Peyer's patch (tissue), 4 donors: ENCODE measurements at places on chromosomes 4 and X. TPM values are rescaled to one million over a fixed set of nuclear protein-coding genes. Genes with fewer than 3 reads are reported as not detected.

GRCh38 chr4:188904617-188905016 is 765.4 kb downstream of the TRIML1 start:
- H3K4me1 ChIP-seq = no peaks in the 10 kb centered on the region
- no peaks in the 10 kb centered on the region for H3K27me3 ChIP-seq
- H3K36me3 ChIP-seq = no peaks in the 10 kb centered on the region
- no peak for DNase-seq
- no peak overlapping the region for H3K4me3 ChIP-seq

- no peaks in the 10 kb centered on the region for H3K36me3 ChIP-seq
- H3K27me3 ChIP-seq = no peaks in the 10 kb centered on the region
- H3K27ac ChIP-seq = no peak overlapping the region
- no peak for DNase-seq
Observed at GRCh38 chr4:8181844-8182243, 17.2 kb upstream of the SH3TC1 start.

- H3K27ac ChIP-seq = no peak overlapping the region
- no peak for DNase-seq
- H3K27me3 ChIP-seq = no peaks in the 10 kb centered on the region
- H3K4me3 ChIP-seq = no peak overlapping the region
- H3K4me1 ChIP-seq = no peaks in the 10 kb centered on the region
- H3K36me3 ChIP-seq = no peaks in the 10 kb centered on the region
Observed at GRCh38 chr4:140679576-140679975, 76.6 kb downstream of the TBC1D9 start.

DNA sequence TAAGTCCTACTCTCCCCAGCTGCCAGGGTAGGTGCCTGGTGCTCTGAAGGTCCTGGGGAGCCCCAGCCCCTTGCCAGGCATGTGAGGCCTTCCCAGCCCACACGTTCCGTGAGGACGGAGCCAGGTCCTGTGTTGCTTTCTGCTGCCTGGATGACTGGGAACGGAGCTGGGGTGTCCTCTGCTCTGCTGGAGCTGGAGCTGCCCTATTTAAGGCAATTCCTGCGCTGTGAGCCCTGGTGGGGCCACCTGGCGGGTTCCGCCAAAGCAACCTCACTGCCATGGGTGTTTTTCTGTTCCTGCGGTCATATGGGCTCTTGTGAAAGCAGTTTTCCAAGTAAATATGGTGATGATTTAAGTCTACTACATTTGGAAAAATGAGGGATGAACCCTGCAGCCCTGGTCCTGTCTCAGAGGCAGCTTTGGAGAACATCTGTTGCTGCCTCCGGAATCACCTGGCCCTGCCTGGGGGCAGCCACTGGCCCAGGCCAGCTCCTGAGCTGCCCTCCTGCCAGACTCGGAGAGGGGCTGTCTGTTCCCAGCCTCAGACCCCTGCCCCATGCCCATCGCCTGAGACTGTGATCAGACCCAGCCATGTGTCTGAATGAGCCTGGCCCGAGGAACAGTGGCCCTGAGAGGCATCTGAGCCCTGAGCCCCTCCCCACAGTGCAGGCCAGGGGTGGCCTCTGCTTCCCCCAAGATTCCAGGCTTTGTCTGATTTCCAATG is 33.2 kb downstream of the FGFRL1 start:
- no peaks in the 10 kb centered on the region for H3K4me1 ChIP-seq
- no peak overlapping the region for H3K27ac ChIP-seq
- H3K36me3 ChIP-seq = no peaks in the 10 kb centered on the region
- H3K27me3 ChIP-seq = no peaks in the 10 kb centered on the region
- DNase-seq = peak; percentile 34

DNA sequence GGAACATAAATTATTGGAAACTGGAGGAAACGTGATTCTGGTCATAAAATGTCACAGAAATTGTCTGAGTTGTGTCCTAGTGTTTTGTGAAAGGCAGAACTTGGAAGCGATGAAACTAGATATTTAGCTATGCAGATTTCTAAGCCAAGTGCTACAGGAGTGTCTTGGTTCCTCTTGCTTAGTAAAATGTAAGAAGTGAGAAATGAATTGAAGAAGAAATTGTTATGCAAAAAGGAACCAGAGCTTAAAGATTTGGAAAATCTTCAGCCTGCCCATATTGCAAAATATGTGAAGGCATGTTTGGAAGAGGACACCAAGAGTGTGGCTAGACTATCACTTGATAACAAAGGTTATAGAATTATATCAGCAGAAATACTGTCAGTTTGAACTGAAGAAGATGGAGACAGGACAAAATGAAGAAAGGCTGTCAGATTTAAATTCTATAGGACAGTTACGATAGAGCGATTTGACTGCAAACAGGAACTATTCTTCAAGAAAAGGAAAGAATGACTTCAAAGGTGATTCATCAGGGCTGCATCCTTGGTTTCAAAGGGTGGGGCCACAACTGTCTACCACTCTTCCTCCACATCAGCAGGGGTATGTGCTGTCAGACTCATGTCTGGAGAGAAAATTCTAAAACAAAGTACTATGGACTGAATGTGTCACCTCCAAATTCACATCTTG is 9.4 kb upstream of the CDS1 start:
- H3K4me3 ChIP-seq = no peak overlapping the region
- DNase-seq = no peak
- H3K27ac ChIP-seq = no peak overlapping the region

FGB gene
- total RNA-seq = not detected

RASL11B gene
- not detected for total RNA-seq

ATXN3L gene
- not detected for total RNA-seq

GRCh38 chrX:134600714-134601113 is 57.6 kb downstream of the PLAC1 start:
- no peaks in the 10 kb centered on the region for H3K27me3 ChIP-seq
- no peaks in the 10 kb centered on the region for H3K4me1 ChIP-seq
- no peak for DNase-seq
- H3K4me3 ChIP-seq = no peak overlapping the region
- H3K36me3 ChIP-seq = no peaks in the 10 kb centered on the region

DNA sequence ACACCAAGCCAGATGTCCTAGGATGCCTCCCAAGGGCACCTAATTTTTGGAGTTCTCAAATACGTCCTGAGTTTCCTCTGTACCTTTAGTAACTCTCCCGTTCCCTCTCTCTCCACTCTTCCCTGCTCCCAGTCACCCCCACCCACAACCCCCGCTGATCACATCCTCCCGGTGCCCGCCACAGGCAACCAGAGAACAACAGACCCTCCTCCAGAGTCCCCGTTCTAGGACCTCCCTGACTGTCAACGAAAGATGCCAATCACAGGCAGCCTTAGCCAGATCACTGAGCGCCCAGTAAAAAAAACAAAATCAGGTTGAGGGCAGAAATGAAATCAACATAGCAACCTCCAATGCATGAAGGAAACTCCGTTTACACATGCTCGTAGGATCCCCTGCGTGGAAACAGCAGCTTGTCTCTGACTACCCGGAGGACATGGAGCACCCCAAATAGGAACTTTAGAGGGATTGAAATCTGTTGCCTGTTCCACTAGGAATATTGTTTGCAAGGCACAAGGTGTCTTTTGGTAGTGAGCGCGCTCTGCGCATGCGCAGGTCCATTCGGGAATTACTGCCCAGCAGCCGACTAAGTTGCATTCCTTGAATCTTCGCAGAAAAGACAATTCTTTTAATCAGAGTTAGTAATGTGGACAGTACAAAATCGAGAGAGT is at the start of gene GABRB1:
Gene GABRB1 (plus strand): TSS at position 557 of the 668 bp plus-strand sequence.
- peak; percentile 82 for DNase-seq
- no peaks in the 10 kb centered on the region for H3K27me3 ChIP-seq
- no peaks in the 10 kb centered on the region for H3K4me1 ChIP-seq
- H3K4me3 ChIP-seq = peak within 1 kb of the TSS; percentile 59
- no peak within 1 kb of the TSS for H3K27ac ChIP-seq

CRMP1 gene
- total RNA-seq = 5.8 TPM

DNA sequence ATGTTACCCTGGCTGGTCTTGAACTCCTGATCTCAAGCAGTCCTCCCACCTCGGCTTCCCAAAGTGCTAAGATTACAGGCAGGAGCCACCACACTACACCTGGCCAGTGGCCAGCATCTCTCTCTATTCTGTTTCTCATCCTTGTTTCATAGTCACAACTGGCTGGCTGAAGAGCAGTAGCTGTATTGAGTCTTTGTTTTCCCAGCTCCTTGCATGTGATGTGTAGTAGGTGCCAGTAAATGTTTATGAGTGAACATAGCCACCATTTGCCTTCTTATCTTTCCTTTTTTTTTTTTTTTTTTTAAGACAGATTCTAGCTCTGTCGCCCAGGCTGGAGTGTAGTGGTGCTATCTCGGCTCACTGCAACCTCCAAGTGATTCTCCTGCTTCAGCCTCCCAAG is 23.6 kb downstream of the NUDT9 start:
- H3K27ac ChIP-seq = no peak overlapping the region
- H3K36me3 ChIP-seq = no peaks in the 10 kb centered on the region
- no peak for DNase-seq
- H3K4me3 ChIP-seq = no peak overlapping the region
- no peaks in the 10 kb centered on the region for H3K4me1 ChIP-seq
- no peaks in the 10 kb centered on the region for H3K27me3 ChIP-seq

GRCh38 chrX:137568741-137569469 is 3.0 kb downstream of the ZIC3 start:
- no peaks in the 10 kb centered on the region for H3K4me1 ChIP-seq
- H3K36me3 ChIP-seq = no peaks in the 10 kb centered on the region
- no peak overlapping the region for H3K4me3 ChIP-seq
- DNase-seq = no peak

SLIT2 gene
- total RNA-seq = 11.6 TPM

GRCh38 chrX:153321381-153322124 is at the start of gene PNMA6F:
PNMA6F (minus strand) TSS chrX:153321767; CDS start chrX:153320674, 1,093 bp downstream.
- H3K27ac ChIP-seq = no peak within 1 kb of the TSS
- no peaks in the 10 kb centered on the region for H3K27me3 ChIP-seq
- no peak within 1 kb of the TSS for H3K4me3 ChIP-seq
- no peaks in the 10 kb centered on the region for H3K36me3 ChIP-seq
- peak; percentile 32 for DNase-seq
- H3K4me1 ChIP-seq = no peaks in the 10 kb centered on the region

PPP1R2C gene
- not detected for total RNA-seq

DNA sequence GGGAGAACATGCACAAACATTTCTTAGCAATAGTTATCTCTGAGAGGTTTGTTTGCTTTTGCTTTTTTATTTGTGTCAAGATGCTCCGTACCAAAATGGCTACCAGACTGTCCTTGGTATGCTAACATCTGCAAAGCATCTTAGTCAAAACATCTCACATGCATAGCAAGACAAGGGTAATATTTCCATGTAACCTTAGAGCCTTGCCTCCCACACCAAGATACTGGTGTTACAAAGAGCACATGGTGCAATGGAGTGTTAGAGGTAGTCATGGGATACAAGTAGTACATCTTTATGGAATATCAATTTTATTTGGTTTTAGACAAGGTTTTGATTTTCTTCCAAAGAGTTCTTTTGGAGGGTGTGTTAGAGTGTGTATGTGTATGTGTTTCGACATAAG is 109.7 kb downstream of the NR3C2 start:
- no peak overlapping the region for H3K4me3 ChIP-seq
- H3K27ac ChIP-seq = no peak overlapping the region
- H3K27me3 ChIP-seq = no peaks in the 10 kb centered on the region
- H3K4me1 ChIP-seq = no peaks in the 10 kb centered on the region
- DNase-seq = no peak

DNA sequence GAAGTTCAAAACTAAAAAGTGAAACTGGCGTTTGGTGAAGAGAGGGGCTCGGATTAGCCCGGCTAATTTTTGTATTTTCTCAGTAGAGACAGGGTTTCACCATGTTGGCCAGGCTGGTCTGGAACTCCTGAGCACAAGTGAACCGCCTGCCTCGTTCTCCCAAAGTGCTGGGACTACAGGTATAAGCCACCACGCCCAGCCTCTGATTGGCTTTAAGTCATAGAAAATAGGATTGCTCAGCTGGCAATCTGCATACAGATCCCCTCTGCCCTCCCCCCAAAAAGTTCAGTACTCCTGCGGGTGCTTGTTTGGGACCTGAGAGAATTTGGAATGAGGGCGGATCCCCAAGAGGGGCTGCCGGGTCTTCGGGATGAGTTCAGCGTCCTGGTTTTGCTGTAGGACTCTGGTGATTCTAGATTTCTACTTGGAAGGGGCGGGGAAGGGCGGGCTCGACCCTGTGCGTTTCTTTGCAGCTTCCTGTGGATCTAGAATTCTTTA is 537 bp upstream of the PRKX start:
- H3K4me3 ChIP-seq = peak overlapping the region; percentile 68
- H3K36me3 ChIP-seq = no peaks in the 10 kb centered on the region
- DNase-seq = peak; percentile 44
- peak overlapping the region; percentile 86 for H3K27ac ChIP-seq
- no peaks in the 10 kb centered on the region for H3K4me1 ChIP-seq
